Gastrocnemius medialis (tissue), 4 donors: ENCODE measurements at places on chromosomes 3 and 15.

DNA sequence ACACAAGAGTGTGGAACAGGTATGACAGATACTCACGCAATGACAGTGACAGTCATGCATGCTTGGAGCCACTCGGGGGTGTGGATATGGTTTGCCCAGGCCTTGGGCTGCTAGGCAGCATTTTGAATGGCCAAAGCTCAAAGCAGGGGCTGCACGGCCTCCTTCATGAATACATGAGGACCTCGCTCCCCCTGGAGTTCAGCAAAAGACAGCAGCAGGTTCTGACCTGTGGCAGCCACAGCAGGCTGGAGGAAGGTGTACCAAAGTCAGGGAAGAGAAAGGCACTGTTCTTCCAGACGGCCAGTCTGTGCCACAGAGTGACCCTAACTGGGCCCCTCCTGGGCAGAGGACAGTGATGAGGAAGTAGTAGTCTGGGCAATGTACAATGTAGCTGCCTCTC, 88.2 kb upstream of the C2CD4B start:
- no peak for DNase-seq

DNA sequence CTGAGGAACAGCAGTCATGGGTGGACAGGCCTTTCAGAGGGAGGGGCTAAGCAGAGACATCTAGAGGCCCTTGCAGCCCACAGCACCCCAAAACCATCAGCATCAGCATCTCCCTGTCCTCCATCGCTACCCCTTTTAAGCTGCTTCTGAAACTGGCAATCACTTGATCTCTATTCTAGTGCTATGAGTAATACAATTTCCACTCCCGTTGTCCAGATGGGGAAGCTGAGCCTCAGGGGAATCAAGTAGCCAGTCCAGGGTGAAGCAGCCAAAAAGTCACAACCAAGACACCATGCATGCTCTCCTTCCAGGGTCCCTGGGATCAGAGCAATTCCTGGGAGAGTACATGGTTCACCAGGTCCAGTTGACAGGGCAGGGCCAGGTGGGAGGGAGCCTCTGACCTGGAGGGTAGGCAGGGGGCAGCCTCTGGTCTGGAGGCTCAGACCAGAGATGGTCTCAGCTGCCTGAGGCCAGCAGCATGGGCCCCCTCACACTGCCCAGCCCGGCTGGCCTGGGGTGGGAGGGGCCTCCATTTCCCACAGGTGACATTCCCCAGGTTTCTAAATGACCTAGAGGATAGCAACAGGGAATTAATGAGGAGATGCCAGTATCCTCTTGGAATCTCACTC, 30.0 kb downstream of the KLHL25 start:
- peak; percentile 70 for DNase-seq

DNA sequence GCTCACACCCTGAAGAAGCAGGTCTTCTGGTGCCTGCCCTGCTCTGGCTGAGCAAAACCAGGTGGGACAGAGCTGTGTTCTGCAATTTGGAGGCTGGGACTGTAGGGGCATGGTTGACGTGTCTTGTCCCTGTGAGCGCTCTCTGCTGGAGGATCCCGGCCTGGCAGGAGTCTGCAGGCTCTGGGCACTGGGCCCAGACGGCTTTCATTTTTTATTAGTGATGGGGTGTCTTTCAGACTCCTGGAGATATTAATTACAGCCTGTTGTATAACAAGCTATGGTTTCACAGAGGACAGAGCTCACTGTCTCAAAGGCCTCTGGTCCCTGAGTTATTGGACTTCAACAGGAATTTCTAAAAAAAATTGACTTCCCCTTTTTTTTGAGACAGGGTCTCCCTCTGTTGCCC, 29.5 kb upstream of the ZNF710 start:
- DNase-seq = no peak

- no peak for DNase-seq
Observed at GRCh38 chr3:179398574-179399231, 51.2 kb downstream of the MFN1 start.

GRCh38 chr3:152957491-152957890, 122.6 kb downstream of the P2RY1 start:
- DNase-seq = no peak

GRCh38 chr3:156378871-156379270, 176.0 kb downstream of the SSR3 start:
- no peak for DNase-seq
